Tibial nerve (tissue), 4 donors: ENCODE measurements at places on chromosomes 12 and 14. TPM values are rescaled to one million over a fixed set of nuclear protein-coding genes. Genes with fewer than 3 reads are reported as not detected.
A peak's percentile ranks its signal among the peaks of the same experiment; 100 is the strongest.

DNA sequence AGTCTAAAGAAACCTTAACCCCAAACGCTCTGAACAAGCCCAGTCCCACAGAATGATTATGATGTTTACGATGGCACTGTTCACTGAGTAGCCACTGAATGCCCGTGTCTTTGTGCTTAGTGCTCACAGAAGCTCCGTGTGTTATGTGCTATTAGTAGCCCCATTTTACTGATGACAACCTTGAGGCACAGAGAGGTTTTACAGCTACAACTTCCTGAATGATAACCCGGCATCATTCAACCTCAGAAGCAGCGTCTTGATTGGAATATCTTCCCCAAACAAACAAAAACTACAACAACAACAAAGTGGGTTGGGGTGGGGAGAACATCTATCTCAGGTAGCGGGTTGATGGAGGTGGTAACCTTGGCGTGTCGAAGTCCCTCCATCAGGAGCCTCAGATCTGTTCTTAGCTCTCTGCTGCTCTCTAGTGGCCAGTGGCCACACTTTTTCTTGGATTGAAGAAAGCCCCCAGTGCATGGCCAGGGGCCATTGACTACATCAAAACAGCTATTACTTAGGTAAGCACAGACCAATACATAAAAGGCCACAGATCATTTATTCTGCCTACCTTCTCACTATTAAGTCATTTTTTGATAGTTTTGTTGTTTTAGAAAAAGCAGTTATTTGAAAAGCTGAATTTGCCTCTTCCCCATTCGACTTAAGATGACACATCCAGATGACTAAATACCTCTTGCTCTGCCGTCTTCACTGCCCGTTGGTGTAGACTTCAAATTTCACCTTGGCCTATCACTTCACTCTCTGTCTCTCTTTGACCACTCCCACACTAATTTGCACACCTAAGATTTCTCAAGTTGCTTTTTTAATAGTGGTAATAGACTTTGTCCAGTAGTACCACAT lies 376.9 kb downstream of the GALC start:
- DNase-seq: peak; percentile 55
- H3K4me1 ChIP-seq: peaks cover 8% of the 10 kb centered on the region
- H3K27me3 ChIP-seq: no peaks in the 10 kb centered on the region
- no peak overlapping the region for H3K4me3 ChIP-seq
- H3K27ac ChIP-seq: no peak overlapping the region
- no peaks in the 10 kb centered on the region for H3K36me3 ChIP-seq

The ALKBH1 gene
- total RNA-seq: 13.8 TPM

DNA sequence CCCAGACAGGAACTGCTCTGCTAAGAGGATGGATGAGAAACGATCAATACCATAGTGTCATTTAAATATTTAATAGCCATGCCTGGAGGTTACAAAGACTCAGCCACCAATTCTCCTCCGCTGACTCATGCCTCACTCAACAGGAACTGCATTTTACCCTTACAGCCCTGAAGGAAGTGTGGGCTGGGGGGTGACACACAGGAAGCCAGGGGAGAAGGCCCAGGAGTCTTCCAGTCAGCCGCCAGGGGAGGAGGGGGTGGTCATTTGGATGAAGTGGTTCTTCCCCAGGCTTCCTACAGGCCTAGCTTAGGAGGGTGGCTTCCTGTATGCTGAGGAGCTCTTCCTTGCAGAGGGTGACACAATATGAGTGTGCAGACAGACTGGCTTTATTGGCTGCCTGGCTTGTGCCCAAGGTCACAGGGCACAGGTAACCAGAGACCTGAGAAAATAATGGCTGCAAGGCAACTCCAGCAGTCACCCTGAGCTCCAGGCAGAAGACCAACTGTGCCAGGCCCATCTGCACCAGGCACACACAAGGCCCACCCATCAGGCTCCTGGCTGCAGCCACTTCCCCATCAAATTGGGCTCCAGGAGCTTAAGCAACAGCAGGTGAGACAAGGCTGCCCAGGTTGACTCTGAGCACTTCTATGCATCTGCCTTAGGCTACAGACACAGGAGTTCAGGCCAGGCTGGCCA lies 30.6 kb upstream of the RPLP0 start:
- H3K27ac ChIP-seq: peak overlapping the region; percentile 87
- no peak for DNase-seq
- peaks cover 4% of the 10 kb centered on the region for H3K36me3 ChIP-seq
- H3K4me1 ChIP-seq: peaks cover 89% of the 10 kb centered on the region
- H3K4me3 ChIP-seq: no peak overlapping the region

GRCh38 chr14:65805113-65805473 lies 392.6 kb downstream of the FUT8 start:
- H3K4me1 ChIP-seq: no peaks in the 10 kb centered on the region
- no peak overlapping the region for H3K4me3 ChIP-seq
- DNase-seq: no peak

- H3K27me3 ChIP-seq: no peaks in the 10 kb centered on the region
These were observed 67.8 kb downstream of the CD163L1 start for GRCh38 chr12:7376196-7376595.

GRCh38 chr12:96652870-96653269 lies 163.5 kb downstream of the CFAP54 start:
- H3K27ac ChIP-seq: no peak overlapping the region
- no peaks in the 10 kb centered on the region for H3K4me1 ChIP-seq
- DNase-seq: no peak
- H3K27me3 ChIP-seq: no peaks in the 10 kb centered on the region
- H3K36me3 ChIP-seq: no peaks in the 10 kb centered on the region
- H3K4me3 ChIP-seq: no peak overlapping the region

DNA sequence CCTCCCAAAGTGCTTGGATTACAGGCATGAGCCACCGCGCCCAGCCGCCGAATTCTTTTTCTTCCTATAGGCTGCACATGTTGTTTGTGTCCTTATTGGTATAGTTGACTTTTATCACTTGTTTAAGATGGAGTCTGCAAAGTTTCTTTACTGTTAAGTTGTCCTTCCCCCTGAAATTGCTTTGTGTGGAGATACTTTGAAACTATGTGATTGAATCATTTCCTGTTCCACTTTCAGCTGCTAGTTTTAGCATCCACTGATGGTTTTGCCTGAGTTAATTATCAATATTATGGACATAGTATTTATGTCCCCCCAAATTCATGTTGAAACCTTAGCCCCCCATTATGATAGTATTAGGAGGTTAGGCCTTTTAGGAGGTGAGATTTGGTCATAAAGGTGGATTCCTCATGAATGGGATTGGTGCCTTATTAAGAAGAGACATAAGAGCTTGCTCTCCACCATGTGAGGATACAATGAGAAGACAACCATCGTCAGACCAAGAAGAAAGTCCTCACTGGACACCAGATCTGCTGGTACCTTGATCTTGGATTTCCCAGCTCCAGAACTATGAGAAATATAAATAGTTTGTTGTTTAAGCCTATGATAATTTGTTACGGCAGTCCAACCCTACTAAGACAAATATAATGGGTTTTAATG lies 34.9 kb downstream of the PPHLN1 start:
- no peaks in the 10 kb centered on the region for H3K27me3 ChIP-seq
- no peaks in the 10 kb centered on the region for H3K4me1 ChIP-seq
- no peaks in the 10 kb centered on the region for H3K36me3 ChIP-seq
- H3K4me3 ChIP-seq: no peak overlapping the region

GRCh38 chr14:99212646-99213045 lies 59.4 kb downstream of the BCL11B start:
- H3K36me3 ChIP-seq: no peaks in the 10 kb centered on the region
- no peak overlapping the region for H3K4me3 ChIP-seq
- H3K27ac ChIP-seq: no peak overlapping the region
- no peak for DNase-seq

The ZFHX2 gene
- total RNA-seq: 3.1 TPM

GRCh38 chr12:93198086-93198485 lies 179.6 kb upstream of the NUDT4 start:
- H3K4me1 ChIP-seq: no peaks in the 10 kb centered on the region
- no peaks in the 10 kb centered on the region for H3K27me3 ChIP-seq
- no peak for DNase-seq

DNA sequence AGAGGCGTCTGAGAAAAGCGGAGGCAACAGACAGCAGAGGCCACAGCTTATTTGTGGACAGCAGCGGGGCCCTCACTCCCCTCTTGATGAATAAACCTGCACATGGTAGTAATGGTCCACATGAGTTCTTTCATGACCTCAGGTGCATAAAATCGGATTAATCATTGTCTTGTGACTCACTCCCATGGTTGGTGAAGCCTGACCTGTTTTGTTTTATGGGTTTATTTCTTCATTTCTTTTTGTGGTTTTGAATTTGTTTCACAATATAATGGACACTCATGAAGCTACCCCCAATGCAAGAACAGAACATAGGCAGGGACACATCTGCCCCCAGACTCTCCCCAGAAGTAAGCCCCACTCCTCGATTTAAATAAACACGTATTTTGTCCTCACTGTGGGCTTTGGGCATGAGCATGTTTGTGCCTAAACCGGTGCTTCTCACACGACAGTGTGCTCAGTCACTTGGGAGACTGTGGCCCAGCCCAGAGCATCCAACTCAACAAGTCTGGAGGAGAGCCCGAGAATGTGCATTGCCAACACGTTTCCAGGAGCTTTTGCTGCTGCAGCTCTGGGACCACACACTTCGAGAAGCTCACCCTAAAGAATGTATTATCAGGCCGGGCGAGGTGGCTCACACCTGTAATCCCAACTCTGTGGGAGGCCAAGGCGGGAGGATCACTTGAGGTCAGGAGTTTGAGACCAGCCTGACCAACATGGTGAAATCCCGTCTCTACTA lies 116.1 kb downstream of the SCARB1 start:
- no peaks in the 10 kb centered on the region for H3K27me3 ChIP-seq
- H3K4me1 ChIP-seq: no peaks in the 10 kb centered on the region
- no peak for DNase-seq
- H3K4me3 ChIP-seq: no peak overlapping the region
- no peaks in the 10 kb centered on the region for H3K36me3 ChIP-seq

The UBE2N gene
- 29.0 TPM for total RNA-seq

- peaks cover 21% of the 10 kb centered on the region for H3K4me1 ChIP-seq
- no peaks in the 10 kb centered on the region for H3K27me3 ChIP-seq
- H3K4me3 ChIP-seq: no peak overlapping the region
- H3K27ac ChIP-seq: no peak overlapping the region
These were observed 48.7 kb downstream of the CCDC88C start for GRCh38 chr14:91368776-91369416.
